ENCODE measurements at places on chromosomes 5 and 9. TPM values are rescaled to one million over a fixed set of nuclear protein-coding genes. Genes with fewer than 3 reads are reported as not detected.

Gene PDZD2
- 0.19 TPM for total RNA-seq

Gene RMI1
- total RNA-seq: 6.3 TPM

Gene FSTL4
- not detected for total RNA-seq

Gene NR2F1-AS1
- total RNA-seq: 9.8 TPM

Gene TMEM252
- total RNA-seq: not detected

Gene SEMA6A
- total RNA-seq: 0.40 TPM

Gene ST8SIA4
- total RNA-seq: 0.26 TPM

Gene PCDHGA4
- 4.0 TPM for total RNA-seq

Gene FCHSD1
- 21.0 TPM for total RNA-seq

Gene RAB14
- total RNA-seq: 33.8 TPM

Gene TAF11L10
- total RNA-seq: not detected

Gene IL33
- 180 TPM for total RNA-seq

Gene GRHPR
- total RNA-seq: 103 TPM

Gene MRPL36
- total RNA-seq: 59.7 TPM
